ENCODE measurements at places on chromosomes 2 and 18.

GRCh38 chr2:182952741-182953450 is 85.4 kb downstream of the NCKAP1 start:
- DNase-seq: no peak

DNA sequence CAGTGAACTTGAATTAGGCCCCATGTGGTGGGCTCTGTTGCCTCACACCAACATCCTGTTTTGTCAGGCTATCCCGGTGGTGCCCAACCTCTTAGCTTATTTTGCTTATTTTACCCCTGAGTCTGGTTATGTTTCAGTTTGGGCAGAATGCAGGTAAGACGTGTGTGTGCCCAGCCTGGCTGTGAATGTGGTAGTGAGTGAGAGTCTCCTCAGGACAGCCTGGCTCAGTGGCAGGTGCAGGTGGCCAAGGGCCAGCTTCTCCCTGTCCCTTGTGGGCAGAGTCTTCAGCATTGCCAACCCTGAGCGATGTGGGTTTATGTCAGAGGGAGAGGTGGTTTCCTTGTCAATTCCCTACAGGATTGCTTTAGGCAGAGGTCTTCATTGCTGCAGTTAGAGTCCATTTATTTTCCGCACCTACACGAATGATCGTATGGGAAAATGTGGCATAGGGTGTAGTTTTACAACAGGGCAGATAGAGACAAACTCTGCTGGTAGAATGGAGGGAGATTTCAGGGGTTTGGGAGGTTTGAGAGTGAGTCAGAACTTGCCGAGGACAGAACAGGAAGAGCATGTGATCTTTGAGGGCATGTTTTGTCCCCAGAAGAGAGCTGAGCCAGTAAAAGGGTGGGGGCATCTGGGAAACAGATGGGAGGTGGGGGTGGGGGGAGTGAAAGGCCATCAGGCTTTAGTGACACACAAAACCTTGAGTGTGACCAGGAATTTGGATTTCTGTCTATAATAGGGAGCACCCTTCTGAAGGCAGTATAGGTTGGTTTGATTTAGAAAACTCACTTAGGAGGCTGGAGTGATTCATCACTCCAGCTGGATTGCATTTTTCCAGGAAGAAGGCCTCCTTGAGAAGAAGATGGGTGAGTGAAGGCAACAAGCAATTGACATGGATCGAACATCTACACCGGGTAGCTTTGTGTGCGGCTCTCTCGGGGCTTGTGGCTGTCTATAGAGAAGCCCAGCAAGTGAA is 156.2 kb upstream of the CELF4 start:
- no peak for DNase-seq

DNA sequence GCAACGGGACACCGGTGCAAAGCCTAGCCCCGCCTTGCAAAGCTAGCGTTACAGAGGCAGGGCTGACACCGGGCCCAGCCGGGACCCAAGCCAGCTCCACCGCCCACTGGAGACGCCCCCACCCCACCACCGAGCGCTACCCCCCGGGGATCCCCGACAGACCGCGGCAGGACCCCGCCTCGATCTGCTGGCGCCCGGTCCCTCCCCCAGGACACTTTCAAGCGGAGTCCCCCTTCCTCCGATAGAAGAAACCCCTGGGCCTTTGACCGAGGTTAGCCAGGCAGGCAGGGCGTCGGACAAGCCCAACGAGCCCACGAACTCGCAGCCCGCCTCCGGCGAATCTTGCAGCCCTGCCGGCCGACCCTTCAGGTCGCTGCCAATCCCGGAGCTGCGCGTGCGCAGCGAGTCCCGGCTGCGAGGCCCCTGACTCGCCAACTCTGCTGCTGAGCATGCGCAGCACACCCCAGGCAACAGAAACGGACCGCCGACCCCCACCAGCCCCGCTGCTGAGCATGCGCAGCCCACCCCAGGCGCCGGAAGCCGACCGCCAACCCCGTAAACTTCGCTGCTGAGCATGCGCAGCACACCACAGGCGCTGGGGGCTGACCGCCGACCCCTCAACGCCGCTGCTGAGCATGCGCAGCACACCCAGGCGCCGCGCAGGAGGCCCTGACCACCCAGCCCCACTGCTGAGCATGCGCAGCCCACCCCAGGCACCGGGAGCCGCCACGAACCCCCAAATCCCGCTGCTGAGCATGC is 656 bp downstream of the ADI1 start:
- DNase-seq: peak; percentile 96

DNA sequence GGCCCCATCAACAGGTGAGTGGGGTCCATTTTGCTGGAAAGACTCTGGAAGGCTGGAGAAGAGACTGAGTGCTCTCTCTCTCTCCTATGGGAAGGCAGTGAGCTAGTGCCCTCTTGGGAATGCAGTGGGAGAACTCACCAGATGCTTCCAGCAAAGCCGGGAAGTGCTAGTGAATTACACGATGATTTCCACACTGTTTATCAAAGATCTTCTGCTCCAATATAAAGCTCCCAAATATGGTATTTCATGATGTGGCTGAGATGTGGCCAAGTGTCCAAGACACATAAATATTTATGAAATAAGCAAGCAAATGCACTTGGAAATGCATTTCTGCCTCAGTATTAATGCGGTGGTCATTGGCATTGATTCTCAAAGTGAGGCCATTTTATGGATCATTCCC is 135.9 kb downstream of the VAPA start:
- no peak for DNase-seq

DNA sequence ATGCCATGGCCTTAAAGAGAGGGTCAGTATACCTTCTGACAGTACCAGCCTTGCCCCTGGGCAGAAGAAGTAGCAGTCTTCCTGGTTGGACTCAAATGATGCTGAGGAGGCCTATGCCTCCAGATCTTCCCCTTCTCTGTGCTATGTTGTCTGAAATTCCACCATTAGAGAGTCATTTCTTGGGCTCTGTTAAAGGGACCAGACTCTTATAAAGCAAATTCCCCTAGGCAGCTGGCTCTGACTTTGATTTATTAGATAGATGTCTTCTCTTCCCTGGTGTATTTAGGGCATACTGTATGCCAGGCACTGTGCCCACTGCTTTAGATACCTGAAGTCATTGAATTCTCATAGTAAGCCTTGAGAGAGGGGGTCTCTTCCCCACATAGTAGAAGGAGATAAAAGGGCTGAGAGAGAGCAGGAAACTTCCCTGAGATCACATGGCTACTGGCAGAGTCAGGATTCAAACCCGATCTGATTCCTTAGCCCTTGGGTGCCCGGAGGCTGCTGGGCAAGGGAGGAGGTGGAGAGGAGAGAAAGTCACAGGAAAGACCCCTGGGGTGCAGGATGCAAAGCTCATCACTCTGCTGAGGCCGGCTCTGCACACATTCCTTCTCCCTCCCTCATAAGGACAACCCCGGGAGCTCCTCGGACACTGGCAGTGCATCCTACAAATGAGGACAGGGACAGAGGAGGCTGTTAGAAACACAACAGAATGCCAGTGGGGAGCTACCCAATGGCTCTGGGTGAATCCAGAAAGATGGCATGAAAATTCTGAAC is 23.0 kb downstream of the COPS9 start:
- no peak for DNase-seq

- no peak for DNase-seq
Measured at GRCh38 chr2:222298311-222299150, at the start of gene PAX3. Gene PAX3, minus strand, starts transcription at chr2:222298998. Its CDS starts 383 bp downstream, at chr2:222298615.

GRCh38 chr2:200746301-200746700 is 65.4 kb upstream of the BZW1 start:
- DNase-seq: no peak

DNA sequence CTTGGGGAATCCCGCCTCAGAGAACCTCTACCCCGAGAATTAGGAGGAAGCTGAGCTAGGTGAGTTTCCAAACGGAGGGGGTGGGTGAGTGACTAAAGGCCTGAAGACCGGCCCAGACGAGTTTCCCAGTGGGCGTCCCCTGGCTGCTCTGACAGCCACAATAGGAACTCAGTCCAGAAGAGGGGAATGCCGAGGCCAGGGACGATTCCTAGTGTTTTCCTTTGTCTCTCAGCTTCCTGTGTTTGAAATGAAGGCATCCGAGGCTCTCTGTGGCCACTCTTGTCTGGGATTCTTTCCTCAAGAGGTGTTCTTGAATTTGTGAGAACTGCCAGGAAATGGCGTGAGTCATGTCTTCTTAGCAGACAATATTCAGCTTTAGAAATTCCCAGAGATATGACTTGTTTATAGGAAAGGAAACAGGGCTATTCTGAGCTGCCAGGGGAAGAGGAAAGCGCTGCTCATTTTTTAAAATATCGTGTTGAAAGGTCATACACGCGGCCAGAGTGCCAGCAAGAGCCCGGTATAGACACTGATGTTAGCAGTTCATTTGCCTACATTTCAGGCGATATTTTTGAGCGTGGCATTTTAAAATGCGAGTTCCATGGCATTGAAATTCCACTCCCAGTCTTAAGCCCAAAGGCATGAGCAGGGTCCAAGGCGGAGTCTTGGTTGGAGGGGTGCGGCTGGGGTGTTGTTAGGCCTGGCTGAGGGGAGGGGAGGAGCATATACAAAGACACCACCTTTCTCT is 169.1 kb upstream of the KLF7 start:
- DNase-seq: peak; percentile 99

All from RCC 7860 (cell line).